Stimulated activated CD4-positive, alpha-beta T cell treated with anti-CD3 and anti-CD28 coated beads, Interleukin-4, amount 100 ng/mL, for 1 hour (primary cell): ENCODE measurements at places on chromosomes 1 and 21.

DNA sequence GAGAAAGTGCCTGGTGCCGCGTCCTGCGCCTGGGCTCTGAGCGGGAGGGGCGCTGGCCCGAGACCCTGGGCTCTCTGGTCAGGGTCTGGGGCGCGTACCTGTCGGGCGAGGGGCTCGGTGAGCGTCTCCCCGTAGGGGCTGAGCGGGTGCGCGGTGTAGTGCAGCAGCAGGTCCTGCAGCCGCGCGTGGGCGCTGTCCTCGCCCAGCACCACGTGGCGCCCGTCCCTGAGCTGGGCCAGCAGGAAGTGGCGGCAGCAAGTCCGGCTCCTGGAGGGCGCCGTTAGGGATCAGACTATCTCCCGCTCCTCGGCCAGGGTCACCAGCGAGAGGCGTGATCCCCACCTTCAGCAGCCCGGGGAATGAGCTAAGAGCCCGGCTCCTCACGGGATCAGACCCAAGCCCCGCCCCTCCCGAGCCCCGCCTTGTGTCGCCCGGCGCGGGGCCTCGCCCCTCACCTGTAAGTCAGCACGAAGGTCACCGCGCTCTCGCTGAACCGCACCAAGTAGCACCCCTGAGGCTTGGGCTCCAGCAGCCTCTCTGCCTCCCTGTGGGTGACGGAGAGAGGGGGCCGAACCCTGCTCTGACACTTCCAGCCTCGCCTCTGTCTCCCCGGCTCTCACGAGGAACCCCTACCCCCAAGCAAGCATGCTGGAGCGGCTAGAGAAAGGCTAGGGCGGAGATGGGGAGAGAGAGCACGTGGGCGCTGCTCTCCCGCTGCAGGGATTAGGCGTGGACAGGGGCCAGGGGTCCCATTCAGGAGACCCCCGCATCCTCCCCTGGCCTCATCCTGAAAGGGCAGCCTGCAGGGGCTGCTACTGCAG lies 2.7 kb downstream of the SH2D2A start:
- peak; percentile 77 for DNase-seq

DNA sequence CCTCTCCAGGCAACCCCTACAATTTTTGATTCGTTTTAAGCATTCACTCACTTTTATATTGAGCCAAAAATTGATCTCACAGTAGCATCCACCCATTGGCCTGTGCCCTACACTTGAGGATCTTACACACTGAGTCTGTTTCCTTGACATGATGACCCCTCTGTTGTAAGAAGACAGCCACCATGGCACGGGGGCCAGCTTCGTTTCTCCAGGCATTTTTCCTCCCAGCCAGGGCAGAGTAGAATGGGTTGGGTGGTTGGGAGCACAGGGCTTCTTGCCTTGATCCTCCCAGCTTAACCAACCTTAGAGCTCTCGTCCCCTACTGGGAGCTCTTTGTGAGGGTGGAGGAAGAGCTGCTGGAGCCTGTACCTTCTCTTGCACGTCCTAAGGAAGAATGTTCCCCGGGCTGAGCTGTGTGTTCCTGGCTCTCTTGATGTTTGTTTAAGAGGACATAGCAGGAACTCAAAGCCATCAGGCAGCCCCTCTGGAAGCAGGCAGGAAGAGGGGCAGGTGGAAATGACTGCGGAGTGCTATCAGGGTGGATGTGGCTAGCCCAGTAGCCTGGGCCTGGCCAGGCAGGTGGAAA lies 213.2 kb upstream of the TMEM51 start:
- DNase-seq, result no peak

- DNase-seq, result no peak
Observed at GRCh38 chr1:202397256-202397655, 48.8 kb downstream of the PPP1R12B start.

DNA sequence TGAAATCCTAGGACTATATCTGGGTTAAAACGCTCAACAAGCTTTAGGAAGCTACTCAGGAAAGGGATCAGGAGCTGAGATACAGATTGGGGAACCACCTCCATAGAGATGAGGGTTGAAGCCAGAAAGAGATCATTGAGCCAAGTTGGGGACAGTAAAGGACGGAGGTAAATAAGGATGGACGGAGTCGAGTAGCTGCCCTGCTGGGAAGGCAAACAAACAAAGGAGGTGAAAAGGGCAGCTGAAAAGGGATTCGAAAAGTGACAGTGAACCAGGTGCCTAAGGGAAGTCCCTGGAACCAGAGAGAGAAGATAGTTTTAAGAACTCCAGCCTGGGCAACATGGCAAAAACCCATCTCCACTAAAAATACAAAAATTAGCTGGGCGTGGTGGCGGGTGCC lies 6.3 kb upstream of the CAMSAP2 start:
- DNase-seq, result no peak

DNA sequence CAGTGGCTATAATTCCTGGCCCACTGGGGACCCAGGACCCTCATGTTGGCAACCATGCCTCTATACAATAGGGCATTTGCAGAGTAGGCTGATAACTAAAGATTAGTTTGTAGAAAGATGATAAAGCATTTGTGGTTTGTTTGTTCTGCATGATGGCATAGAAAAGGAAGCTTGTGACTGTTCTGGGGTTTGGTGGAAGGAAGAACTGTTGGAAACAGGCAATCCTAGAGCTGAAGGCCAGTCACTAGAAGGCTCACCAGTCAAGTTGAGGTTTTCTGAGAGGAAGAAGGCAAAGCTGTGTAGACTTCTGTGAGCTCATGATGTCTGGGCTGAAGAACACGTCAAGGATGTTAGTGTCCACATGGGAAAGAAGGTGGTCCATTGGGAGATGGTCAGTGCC lies 140.3 kb upstream of the VANGL1 start:
- DNase-seq, result no peak

- DNase-seq, result no peak
Observed at GRCh38 chr1:209895709-209896108, 42.3 kb upstream of the SYT14 start.

DNA sequence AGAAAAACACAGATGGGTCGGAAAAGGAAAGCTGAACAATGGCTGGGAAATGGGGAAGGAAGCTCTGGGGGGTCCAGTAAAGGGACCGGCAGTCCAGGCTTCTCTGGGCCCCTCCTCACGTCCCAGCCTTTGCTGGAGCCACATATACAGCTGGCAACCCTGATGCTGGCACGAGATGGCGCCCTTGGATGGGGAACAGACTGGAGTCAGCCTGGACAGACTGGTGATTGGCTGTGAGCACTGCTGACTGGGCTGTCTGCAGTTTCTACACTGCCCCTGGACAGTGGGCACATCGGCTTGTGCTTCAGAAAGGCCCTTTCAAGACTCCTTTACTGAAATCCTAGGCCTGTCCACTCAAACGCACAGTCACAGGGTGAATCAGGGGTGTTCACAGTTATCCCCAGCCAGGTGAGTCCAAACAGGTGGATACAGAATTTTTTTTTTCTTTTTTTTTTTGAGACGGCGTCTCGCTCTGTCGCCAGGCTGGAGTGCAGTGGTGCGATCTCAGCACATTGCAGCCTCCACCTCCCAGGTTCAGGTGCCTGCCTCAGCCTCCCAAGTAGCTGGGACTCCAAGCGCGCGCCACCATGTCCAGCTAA lies 31.1 kb upstream of the ZBTB40 start:
- peak; percentile 51 for DNase-seq
